ENCODE measurements at places on chromosomes 1 and 21. TPM values are rescaled to one million over a fixed set of nuclear protein-coding genes. Genes with fewer than 3 reads are reported as not detected.

DNA sequence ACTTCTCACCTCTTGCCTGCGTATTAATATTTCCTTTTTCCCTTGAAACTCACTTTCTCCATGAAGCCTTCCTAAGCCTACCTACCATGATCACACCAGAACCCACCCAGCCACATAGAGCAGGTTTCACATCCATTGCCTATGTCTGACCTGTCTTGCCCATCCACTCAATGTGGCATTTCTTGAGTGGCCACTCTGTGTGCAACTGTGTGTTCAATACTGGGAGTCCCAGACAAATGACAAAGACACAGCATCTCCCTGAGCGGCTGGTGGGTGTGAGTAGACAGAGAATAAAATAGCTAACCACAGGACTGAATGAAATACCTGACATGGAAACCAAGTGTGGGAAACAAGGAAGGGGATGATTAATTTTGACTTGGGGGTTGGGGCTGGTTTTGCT is 3.1 kb downstream of the PTGFRN start:
- DNase-seq = no peak

GRCh38 chr1:108610073-108610472 is 50.2 kb downstream of the EEIG2 start:
- DNase-seq = no peak

SLC1A7 gene
- not detected for total RNA-seq

DNA sequence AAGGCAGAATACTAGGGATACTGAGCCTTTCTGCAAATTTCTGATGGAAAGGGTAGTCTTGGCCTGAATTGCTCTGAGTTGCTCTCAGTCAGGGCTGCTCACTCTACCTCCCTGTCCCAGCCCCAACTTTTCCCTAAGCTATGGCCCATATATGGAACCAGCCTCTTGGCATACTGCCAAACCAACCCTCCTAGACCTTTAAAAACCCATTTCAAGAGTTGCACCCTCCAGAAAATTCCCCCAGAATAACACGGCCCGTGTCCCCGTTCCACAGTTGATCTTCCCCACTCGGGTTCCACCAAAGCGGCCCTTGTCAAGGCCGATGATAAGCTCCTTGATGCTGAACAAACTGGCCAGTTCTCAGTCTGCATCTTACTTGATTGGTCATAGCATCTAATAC is 25.4 kb downstream of the SYT6 start:
- DNase-seq = no peak

DNA sequence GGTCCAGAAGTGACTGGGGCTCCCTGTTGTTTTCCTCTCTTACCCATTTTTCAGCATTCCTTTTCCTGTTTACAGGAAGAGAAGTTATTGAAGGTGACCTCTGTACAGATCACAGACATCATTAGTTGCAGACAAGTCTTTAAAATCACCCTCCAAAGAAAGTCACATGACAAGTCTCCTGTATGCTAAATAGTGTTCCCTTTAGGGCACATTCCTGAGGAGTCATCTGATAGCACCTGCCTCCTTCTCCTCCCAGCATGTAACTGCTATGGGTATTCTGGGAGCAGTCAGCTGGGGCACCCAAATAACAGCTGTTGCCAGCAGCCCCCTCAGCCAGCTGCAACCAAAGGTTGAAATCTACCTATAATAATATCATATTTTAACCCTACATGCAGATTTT is 200.6 kb downstream of the PTGER3 start:
- no peak for DNase-seq

SPRR4 gene
- not detected for total RNA-seq

CA14 gene
- not detected for total RNA-seq

PGLYRP3 gene
- total RNA-seq = not detected

DNA sequence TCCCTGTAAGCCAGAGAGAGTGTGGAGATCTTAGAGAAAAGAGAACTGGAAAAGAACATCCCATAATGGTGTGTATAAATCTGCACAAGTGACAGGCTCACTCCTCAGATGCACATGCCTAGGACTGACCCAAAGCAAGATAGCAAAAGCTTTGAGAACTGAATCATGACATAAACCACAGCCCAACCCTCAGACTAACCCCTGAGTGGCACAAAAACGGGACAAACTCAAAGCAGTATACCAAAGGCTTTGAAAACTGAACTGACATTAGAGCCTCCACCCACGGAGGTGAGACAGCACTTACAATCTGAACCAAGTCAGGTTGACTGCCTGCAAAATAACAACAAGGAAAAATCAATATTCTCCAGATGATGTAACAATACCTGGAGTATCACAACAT is 70.8 kb downstream of the TIAM1 start:
- DNase-seq = no peak

DNA sequence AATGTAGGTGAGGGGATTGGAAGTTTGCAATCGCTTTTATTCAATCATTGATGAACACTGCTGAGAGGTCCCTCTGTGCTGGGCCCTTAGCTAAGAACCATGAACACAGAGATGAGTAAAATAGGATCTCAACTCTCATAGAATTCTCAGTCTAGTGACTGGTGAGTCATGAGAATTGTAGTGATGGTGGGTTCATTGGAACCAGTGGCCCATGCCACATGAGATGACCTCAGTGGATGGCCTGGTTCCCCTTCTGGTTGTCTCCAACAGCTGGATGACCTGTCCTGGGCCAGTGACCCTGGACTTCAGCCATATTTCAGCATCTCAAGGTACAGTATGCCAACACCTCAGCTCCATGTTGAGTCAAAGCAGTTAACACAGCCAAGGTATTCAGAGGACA is 21.3 kb upstream of the S100A10 start:
- DNase-seq = no peak

DNA sequence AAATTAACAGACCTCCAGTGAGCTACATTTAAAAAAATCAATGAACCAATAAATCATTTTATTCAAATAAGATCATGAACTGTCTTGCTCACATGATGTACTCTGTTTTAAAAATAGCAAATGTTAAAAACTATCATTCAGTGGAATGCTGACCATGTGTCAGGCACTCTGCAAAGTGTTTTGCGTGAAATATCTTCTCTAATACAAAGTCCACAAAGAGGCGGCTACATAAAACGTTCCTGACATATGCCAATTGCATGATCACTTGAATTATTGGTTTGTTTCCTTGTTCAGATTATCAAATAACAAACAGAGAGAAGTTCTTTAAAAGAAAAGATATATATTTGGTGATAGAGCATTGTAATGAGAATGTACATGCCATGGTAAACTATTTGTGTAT is 10.7 kb downstream of the FMO2 start:
- no peak for DNase-seq

DNA sequence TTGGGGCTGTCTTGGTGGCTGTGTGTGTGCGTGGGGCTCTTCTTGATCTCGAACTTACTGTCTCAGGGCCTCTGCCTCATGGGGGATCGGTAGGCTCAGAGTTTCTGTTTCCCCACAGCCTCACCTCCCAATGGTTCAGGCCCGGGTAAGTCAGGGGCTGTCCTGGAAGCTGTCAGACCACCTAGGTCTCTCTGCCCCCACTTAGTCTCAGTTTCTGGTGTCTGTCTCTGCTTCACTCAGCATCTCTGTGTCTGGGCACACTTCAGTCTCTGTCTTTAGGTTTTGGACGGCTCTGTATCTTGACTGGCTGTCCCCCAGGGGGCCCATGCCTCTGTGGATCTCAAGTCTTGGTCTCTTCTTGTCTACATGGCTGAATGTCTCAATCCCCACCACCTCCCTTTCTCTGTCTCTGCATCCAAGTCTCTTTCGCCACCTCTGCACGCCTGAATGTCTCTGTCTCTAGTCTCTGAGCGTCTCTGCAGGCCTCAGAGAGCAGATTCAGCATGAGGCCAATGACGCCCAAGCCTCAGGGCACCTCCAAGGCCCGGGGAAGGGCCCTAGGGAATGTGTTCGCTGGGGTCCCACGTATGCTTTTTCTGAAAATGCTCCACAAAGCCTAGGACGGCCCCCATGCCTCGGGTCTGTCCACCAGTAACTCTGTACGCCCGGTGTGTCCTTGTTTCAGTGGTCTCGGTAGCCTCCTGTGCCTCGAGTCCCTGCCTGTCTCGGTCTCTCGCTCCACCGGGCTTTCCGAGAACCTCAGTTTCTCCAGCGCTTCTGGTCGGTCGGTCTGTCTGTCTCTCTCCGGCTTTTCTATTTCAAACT is 818 bp downstream of the FHL3 start:
- no peak for DNase-seq

ERICH3 gene
- total RNA-seq = 10.9 TPM

DNA sequence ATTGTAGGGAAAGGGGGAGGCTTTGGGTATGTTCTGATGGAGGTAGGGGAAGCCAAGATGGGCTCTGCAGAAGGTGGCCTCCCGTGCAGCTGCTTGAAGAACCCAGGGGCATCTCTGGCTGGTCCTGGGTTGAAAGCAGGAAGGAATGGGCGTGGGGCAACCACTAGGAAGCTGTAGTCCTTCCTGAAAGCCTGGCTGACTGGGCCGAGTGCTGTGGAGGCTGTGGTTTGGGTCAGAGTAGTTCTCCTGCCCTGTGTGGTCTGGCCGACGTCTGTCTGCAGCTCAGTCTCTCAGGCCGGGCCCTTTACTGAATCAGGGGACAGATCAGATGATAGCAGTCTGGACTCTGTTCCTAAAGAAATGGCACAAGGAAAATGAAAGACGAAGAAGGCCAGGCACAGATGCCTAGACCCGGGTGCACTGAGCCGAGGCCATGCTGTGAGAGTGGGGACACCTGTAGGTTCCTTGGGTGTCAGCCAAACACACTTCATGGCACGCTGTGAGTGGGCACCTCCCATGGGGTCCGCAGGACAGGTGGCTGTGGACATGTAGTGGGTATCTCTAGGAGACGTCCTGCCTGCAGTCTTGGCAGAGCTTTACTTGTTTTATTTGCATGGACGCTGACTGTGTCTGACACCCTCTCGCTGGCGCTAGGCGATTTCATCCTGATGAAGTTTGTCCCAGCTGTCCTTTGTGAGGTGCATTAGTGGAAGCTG is 87.0 kb downstream of the POFUT2 start:
- DNase-seq = no peak

ZYG11A gene
- total RNA-seq = not detected

DNA sequence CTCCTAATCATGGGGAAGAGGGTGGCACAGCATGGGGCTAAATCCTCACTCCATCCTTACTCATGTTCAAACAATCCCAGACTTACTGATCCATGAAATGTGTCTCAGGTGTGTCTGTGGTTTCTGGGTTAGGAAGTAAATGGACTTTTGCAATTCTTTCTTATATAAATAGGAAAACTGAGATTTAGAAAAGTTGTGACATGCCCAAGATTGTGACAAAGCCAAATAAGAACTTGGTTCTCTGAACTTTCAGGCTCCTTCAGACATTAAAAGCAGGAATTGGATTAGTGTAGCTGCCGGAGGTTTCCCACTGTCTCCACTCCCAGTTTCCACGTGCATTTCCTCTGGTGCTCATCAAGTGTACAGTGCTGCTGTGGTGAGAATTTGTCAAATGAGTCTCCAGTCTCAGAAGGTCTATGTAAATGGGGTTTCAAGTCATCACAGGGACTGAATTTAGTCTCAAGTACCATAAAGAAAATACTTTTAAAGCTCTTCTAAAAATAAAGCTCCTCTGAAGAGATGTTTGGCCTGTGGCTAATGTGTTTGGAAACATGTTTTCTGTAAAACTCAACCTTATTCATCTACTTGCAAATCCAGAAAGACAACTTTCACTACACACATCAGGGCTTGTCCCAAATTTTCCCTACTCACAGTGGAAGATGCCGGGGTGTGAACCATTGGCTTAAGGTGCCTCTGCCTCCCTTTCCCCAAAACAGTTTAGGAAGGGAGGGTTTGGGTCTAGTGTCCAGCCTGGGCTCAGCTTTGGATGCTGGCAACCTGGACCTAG is 115.2 kb downstream of the NGF start:
- no peak for DNase-seq

DNA sequence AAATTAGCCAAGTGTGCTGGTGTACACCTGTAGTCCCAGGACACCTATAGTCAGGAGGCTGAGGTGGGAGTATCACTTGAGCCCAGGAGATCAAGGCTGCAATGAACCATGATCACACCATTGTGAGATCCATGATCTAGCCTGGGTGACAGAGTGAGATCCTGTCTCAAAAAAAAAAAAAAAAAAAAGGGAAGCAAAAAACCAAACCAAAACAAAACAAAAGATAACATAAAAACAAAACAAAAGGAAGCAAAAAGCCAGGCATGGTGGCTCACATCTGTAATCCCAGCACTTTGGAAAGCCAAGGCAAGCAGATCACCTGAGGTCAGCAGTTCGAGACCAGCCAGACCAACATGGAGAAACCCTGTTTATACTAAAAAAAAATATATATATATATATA is 9.4 kb upstream of the AKR1A1 start:
- no peak for DNase-seq

PTAFR gene
- total RNA-seq = 0.88 TPM

- DNase-seq = no peak
Observed at GRCh38 chr1:99358770-99359169, 94.5 kb downstream of the PLPPR4 start.

- DNase-seq = no peak
Observed at GRCh38 chr1:1058921-1059493, 15.1 kb downstream of the RNF223 start.

DNA sequence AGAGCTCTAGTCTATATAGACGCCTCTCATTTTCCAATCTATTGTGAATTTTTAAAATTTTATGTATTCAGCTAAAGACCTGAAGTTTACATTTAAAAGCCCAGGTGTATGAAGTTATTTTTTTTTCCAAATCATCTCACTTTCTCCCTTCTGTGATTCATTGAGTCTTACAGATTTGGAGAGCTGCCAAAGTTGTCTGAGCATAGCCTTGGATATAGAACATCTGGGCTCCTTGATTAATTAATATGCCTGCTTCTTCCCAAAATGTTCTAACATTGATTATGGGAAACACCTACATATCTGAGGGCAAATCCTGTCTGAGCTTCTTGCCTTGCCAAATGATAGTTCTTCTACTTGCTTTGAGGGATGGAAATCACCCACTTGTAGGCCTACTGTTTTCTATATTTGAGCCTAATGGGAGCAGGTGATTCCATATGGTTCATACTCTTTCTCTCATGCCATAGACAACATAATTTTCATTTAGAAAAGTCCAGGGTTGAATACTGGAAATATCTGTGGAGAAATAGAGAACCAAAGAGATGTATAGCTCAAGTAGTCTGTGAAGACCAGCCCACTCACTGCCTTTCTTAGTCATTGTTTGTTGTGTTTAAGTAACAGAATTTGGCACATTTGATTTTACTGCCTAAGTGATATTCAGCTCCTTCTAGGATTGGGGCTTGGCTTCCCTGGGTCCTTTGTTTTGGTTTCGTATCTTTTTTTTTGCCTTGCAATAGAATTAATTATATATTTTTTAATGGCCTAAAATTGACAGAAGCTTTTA is 46.2 kb downstream of the MACF1 start:
- no peak for DNase-seq

FCMR gene
- total RNA-seq = 1.6 TPM

GRCh38 chr1:41274752-41275545 is 32.8 kb upstream of the SCMH1 start:
- no peak for DNase-seq

Measured in ovary (tissue), 10 donors.